PC-3 (cell line): ENCODE measurements at places on chromosomes 3 and 15. TPM values are rescaled to one million over a fixed set of nuclear protein-coding genes. Genes with fewer than 3 reads are reported as not detected.

The SIDT1 gene
- 14.1 and 18.4 TPM in 2 replicates for total RNA-seq

The LOXL1 gene
- 224 and 249 TPM in 2 replicates for total RNA-seq

The CNBP gene
- total RNA-seq, result 220 and 267 TPM in 2 replicates

The ACOX2 gene
- 9.8 and 10.8 TPM in 2 replicates for total RNA-seq

The CHRM5 gene
- 0.04 TPM in 1 of 2 replicates, not detected in the other for total RNA-seq

The SLC15A2 gene
- total RNA-seq, result 0.12 and 0.91 TPM in 2 replicates

The XIRP1 gene
- total RNA-seq, result not detected in 2 replicates

The DIS3L gene
- 18.7 and 19.9 TPM in 2 replicates for total RNA-seq

The ZNF280D gene
- 7.4 and 8.7 TPM in 2 replicates for total RNA-seq

The CPEB1 gene
- total RNA-seq, result 2.2 and 3.3 TPM in 2 replicates

The AHSG gene
- not detected in 2 replicates for total RNA-seq

The GOLGA6A gene
- not detected in 2 replicates for total RNA-seq

The TRPM1 gene
- not detected in 2 replicates for total RNA-seq

The ACP3 gene
- 0.15 and 0.75 TPM in 2 replicates for total RNA-seq

The ANKUB1 gene
- not detected in 2 replicates for total RNA-seq

The NPTN gene
- 115 and 164 TPM in 2 replicates for total RNA-seq

The CYP1A2 gene
- not detected in 2 replicates for total RNA-seq

The GREM1 gene
- 0.58 and 1.6 TPM in 2 replicates for total RNA-seq

The GLDN gene
- total RNA-seq, result 0.15 TPM in 1 of 2 replicates, not detected in the other

The RASGRP1 gene
- total RNA-seq, result not detected in 2 replicates

The HCLS1 gene
- 3.7 and 5.8 TPM in 2 replicates for total RNA-seq

The DNASE1L3 gene
- 0.36 and 0.63 TPM in 2 replicates for total RNA-seq
